Fibroblast of lung (primary cell): ENCODE measurements at places on chromosomes 5 and 9.

- DNase-seq = peak; percentile 93
Measured at GRCh38 chr9:124342776-124343485, 72.3 kb downstream of the PSMB7 start.

DNA sequence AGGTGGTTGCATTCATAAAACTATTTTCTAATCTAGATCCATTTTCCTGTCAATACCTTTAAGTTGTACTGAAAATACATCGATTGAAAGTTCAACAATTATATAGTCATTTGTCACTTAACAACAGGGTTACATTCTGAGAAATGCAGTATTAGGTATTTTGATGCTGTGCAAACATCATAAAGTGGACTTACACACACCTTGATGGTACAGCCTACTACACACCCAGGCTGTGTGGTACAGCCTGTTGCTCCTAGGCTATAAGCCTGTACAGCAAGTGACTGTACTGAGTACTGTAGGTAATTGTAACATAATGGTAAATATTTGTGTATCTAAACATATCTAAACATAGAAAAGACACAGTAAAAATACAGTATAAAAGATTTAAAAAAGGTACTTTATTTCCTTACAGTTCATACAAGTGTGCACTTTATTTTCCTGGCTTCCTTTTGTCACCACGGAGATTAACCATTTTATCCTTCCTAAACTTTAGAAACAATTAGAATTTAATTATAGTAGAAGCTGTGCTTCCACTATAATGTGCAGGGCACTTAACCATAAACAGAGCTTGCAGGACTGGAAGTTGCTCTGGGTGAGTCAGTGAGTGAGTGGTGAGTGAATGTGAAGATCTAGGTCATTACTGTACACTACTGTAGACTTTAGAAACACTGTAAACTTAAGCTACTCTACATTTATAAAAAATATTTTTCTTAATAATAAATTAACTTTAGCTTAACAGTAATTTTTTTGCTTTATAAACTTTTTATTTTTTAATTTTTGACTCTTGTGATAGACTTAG, 42.9 kb upstream of the MEF2C start:
- peak; percentile 29 for DNase-seq

GRCh38 chr9:16540743-16541613, 329.5 kb downstream of the BNC2 start:
- DNase-seq = peak; percentile 75

GRCh38 chr5:164319161-164319560, 813.7 kb downstream of the MAT2B start:
- no peak for DNase-seq

DNA sequence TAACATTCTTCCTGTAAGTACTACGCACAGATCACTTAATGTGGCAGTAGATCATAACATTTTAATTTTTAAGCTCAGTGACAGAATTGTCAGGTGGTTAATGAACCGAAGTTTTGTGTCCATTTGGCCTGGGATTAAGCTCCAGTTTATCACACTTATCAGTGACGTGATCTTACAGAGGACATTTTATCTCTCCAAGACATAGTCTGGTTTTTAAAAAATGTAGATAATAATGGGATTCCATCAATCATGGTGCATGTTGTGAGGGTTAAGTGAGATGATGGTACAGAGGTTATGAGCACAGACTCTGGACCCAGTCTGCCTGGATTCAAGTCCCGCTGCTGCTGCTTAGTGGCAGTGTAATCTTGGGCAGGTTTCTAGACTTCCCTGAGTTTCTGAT, 66.0 kb upstream of the ZFAND5 start:
- DNase-seq = peak; percentile 85

DNA sequence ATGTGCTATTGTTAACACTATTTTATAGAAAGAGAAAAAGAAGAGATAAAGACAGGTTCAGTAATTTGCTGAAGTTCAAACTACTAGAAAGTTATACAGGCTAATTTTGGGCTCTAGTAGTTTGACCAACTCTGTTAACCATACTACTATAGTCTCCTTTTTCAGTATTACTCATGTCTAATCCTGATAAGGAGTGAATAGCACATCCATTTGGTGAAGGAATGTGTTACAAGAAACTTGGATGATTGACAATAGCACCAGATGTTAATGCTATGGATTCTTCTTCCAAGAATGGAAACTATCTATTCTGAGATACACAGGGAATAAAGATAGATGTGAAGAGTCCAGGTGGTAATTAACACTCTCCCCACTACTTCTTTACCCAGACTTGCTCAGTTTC, 677.3 kb downstream of the PRELID2 start:
- DNase-seq = peak; percentile 35

- peak; percentile 73 for DNase-seq
Measured at GRCh38 chr9:124180557-124180956, 77.2 kb upstream of the NEK6 start.

DNA sequence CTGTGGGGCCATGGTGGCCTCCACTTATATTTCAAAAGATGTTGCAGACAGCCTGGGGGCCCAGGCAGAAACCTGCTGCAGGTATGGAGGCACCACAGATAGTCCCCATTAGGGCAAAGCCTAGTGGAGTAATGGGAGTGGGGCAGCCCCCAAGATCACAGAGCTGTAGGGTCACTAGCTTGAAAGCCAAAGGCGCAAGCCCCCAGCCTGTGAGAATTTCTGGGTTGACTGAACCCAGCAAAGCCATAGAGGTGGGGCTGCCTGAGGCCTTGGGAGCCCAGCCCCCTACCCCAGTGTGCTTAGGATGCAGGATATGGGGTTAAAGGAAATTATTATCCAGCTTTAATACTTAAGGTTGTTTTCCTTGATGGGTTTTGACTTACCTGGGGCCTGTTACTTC, 165.3 kb upstream of the FBN2 start:
- no peak for DNase-seq

GRCh38 chr5:103561685-103562452, 720 bp downstream of the NUDT12 start:
- no peak for DNase-seq

GRCh38 chr5:27466959-27467358, 428.6 kb upstream of the CDH9 start:
- no peak for DNase-seq

GRCh38 chr5:169895926-169896325, 84.4 kb downstream of the INSYN2B start:
- peak; percentile 24 for DNase-seq

DNA sequence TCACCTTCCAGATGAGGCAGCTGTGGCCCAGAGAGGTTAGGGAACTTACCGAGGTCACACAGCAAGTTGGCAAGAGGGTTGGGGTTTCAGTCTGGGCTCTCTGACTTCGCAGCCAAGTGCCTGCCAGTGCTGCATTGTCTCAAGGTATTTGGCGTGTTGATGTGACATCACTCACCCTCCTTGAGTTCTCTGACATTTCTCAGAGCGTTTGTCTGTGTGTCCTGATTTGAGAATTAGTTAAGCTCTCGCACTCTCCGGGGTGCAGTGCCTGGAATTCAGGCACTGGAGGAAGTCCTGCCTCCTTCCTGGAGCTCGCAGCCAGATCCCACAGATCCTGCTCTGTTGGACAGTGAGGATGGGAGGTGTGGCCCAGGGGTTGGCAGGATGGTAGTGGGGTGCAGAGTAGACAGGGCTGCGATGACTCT, 25.7 kb downstream of the WWC1 start:
- DNase-seq = no peak

DNA sequence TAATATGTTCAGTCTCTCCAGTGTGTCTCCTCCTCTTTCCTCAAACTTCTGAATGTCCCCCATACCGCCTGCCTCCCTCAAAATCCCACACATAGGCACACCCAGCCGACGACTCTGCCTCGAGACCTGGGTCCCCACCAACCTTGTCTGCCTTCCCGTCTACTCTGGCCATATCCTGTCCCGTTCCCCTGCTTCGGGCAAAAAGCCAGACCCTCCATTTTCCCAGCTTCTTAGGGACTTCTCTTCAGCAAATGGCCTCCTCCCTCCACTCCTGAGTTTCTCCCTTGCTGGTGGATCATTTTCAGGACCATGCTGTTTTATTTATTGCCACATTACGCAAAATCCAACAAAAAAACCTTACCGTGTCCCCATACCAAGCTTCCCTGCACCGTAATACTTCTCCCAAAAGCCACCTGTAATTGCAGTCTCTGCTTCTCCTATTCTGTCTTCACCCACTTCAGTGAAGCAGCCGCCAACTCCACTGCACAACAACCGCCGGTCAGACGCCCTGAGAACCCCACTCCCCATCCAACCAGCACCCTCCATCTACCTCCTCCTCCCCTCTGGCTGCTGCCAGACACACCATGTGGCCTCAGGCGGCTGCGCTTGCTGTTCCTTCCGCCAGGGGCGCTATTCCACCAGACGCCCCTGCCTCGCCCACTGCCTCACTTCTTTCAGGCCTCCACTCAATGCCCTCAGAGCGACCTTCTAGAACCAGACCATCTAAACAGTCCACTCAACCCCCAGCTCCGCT, 117.0 kb downstream of the TRPM6 start:
- DNase-seq = no peak

- DNase-seq = no peak
Measured at GRCh38 chr5:168481330-168481788, 4.9 kb upstream of the RARS1 start.

DNA sequence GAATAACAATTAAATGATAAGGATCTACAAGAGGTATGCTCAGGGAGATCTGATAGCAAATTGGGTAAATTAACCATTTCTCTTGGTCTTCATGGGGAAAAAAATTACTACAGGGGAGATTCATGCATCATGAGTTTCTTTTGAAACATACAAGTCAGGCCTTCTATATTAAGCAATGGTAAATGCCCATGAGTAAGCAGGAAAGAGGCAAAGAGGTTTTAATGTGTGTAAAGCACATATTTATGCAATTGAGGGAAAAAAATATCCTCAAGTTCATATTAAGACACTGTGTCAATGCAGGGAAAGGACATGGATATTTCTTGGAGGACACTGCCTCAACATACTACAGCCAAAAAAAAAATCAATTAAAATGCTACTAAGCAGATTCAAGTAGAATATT, 73.4 kb upstream of the NR4A3 start:
- DNase-seq = no peak

DNA sequence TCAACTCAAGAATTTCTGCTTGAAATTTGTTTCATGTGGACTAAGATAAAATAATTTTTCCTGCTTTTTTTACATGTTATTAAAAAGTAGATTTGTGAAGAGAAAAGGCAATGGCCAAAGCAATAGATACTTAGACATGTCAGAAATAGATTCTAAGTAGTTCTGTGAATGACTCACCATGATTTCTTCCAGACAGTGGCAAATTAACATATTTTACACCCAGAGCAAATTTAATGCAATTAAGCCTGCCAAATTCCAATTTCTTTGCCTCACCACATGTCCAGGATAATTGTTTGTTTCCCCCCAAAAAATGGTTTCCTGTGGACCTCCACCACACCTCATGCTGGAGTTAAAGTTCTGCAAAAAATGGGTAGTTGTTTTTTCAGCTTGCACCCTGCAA, 651.4 kb downstream of the CETN3 start:
- peak; percentile 43 for DNase-seq

GRCh38 chr9:120937596-120937995, 11.0 kb upstream of the TRAF1 start:
- peak; percentile 86 for DNase-seq

- DNase-seq = peak; percentile 51
Measured at GRCh38 chr5:149128023-149128875, 13.0 kb upstream of the ABLIM3 start.

GRCh38 chr9:131405858-131406537, 12.1 kb downstream of the PRRC2B start:
- no peak for DNase-seq

- no peak for DNase-seq
Measured at GRCh38 chr5:56257010-56257409, 23.9 kb upstream of the ANKRD55 start.

DNA sequence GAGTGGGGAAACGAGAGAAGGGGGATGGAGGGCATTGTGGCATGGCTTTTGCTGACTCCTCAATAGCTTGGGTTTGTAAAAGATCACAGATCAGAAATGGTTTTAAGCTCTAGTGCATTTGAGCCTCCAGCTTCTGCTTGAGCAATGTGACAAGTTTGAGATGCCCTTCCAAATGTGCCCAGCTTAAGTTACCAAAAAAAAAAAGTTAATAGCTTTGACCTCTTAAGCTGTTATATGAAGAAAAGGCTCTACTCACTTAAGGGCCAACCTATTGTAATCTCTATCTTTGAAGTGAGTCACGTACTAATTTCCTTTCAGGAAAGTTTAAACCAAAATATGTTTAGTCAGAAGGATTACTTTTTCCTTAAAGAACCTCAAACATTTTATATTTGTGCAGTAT, 428.8 kb upstream of the ACTBL2 start:
- DNase-seq = no peak

DNA sequence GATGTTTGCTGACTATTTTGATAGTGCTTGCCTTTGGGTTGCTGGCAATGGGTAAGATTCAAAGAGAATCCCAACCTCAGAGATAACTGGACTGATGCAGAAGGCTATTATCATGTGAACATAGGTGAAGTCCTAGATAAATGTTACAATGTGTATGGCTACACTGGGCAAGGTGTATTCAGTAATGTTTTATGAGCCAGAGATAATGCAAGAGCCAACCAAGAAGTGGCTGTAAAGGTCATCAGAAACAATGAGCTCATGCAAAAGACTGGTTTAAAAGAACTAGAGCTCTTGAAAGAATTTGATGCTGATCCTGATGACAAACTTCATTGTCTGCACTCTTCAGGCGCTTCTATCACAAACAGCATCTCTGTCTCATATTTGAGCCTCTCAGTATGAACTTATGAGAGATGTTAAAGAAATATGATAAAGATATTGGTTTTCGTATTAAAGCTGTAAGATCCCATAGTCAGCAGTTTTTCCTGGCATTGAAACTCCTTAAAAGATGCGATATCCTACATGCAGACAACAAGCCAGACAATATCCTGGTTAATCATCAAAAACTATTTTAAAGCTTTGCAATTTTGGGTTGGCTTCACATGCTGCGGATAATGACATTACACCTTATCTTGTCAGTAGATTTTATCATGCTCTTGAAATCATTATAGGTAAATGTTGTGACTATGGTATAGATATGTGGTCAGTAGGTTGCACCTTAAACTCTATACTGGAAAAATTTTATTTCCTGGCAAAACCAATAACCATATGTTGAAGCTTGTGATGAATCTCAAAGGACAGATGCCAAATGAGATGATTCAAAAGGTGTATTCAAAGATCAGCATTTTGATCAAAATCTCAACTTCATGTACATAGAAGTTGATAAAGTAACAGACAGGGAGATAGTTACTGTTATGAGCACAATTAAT, 41.9 kb upstream of the TNFSF15 start:
- no peak for DNase-seq

- no peak for DNase-seq
Measured at GRCh38 chr5:159211729-159212174, 2.4 kb upstream of the RNF145 start.

GRCh38 chr9:26768145-26768544, 124.5 kb downstream of the CAAP1 start:
- no peak for DNase-seq

- peak; percentile 53 for DNase-seq
Measured at GRCh38 chr9:90142580-90142979, 500.0 kb downstream of the DIRAS2 start.

GRCh38 chr9:127095411-127095810, 27.0 kb downstream of the ANGPTL2 start:
- no peak for DNase-seq
